ENCODE measurements at places on chromosomes 5 and 9.

GRCh38 chr5:59326596-59326995, 566.9 kb downstream of the PDE4D start:
- no peak for DNase-seq

DNA sequence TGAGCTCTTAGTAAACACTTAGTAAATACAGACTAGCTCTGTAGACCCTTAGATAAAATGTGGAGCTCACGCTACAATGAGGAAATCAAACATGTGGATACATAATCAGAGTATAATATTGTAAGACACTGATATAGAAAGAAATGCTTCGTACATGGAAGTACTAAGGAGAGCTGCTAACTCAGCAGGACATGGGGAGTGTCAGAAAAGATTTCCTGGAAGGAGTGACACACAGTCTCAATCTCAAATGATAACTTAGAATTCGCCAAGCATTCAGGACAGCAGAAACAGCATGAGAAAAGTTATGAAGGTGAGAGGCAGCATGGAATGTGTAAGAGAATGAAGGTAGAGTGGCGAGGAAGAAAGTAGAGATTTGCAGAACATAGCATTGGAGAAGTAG, 80.8 kb downstream of the ZNF622 start:
- no peak for DNase-seq

- no peak for DNase-seq
Measured at GRCh38 chr9:124108216-124108615, 96.6 kb downstream of the LHX2 start.

DNA sequence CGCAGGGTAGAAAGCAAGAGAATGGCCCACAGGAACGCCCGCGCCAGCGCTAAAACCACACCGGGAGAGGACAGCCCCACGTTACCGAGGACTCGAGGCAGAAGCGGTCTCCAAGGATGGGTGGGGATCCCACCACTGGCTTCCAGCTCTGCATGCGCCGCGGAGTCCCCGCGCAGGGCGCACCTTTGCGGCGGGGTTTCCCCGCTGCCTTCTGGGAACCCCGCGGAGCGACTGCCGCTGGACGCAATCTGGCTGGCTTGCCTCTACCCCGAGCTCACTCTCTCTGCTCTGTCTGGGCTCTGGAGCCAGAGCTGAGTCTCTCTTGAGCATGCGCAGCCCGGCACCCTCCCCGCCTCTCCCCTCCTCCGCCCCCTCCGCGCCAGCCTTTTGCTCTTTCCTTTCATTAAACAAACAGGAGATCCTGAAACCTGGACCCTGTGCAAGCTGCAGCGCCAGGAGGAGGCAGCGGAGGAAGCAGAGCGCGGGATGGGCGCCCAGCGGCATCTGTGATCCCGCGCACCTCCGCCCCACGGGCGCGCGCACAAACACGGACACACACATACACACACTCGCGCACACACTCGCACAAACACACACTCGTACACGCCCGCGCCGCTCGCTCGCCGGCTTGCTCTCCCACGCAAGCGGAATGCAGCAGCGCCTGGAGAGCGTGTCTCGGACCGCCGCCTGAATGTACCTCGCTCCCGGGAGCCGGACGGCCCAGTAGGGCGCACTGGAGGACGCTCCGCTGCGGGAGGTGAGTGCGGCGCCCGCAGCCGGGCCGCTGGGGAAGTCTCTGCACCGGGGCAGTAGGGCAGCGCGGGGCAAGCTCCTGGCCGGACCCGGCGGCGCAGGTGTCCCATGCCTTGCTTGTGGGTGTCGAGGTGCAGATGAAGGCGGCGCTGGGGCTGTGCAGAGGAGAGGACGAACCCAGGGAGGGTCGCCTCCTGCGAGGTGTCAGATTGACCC, at the start of gene PLPPR1:
PLPPR1 (plus strand) TSS at position 382 of the 969 bp plus-strand sequence.
- no peak for DNase-seq

GRCh38 chr5:119895066-119895465, 265.7 kb downstream of the FAM170A start:
- no peak for DNase-seq

GRCh38 chr5:31733371-31733770, 94.4 kb downstream of the PDZD2 start:
- DNase-seq: no peak

GRCh38 chr5:177458912-177459350, 12.3 kb downstream of the PRR7 start:
- DNase-seq: no peak

GRCh38 chr9:134328841-134329575, 2.8 kb downstream of the RXRA start:
- DNase-seq: no peak

GRCh38 chr9:34536685-34537084, 13.9 kb upstream of the ENHO start:
- no peak for DNase-seq

DNA sequence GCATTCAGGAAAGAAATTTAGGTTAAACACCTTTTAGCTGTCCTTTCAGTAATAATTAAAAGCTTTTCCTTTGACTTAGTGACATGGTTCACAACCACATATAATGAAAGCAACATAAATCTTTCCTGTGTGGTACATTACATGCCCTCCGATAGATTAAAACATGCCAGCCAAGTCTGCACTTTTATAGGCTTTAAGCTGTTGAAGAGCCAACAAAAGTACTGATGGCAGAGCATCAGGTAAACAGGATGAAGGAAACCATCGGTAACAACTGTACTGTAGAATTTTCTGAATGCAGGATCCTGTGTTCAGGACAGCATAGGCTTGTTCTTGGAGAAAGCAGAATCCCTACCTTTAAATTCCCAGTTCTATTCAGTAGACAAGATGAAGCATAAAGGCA, 226.6 kb downstream of the MLLT3 start:
- DNase-seq: no peak

DNA sequence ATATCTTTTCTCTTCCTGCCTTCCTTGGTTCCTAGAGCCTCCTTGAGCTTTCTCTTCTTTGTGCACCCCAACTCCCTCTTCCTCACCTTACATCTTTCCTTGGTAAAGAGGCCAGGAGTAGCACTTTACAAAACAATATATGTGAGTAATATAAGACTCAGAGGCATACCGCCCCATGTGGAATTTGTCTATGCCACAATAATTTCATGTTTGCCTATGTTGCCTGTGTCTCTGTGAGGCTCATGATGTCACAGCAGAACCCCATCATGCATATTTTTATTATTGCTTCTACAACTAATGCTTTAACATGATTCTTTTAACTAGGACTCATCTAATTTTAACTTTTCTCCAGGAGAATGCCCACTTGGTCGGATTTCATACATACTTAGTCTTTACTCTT, 15.0 kb upstream of the LVRN start:
- DNase-seq: no peak

DNA sequence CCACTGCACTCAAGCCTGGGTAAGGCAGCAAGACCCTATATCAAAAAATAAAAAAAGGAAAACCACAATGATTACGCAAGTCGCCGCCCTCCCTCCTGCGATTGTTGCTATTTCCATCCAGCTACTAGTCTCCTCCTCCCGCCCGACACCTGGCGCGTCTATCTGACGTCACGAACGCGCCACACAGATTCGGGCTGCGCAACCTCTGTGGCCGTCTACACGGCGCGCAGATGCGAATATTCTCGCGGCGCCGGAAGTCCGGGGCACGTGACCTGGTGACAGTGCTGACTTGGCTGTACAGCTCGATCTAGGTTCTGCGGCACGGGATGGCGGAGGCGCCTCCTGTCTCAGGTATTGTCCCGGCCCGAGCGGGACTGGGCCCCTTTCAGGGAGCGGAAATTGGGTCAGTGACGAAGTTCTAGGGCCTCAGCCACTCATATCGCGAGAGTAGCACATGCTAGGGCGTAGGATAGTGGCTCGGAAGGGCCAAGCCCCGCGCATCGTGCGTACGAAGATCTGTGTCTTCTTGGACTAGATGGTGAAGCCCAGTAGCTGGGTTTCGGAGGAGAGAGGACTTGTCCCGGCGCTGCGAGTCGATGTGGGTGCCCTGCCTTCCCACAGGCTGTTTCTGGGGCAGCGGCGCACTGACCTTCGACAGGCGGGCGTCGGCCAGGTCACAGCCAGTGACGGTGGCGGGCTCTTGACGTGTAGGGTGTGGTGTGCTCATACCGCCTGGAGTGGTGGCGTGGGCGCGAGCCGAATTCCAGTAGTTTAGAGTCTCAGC, at the start of gene NFX1:
NFX1 (plus strand) TSS at position 270 of the 784 bp plus-strand sequence; CDS start at position 327, 57 bp downstream.
- DNase-seq: peak; percentile 98

DNA sequence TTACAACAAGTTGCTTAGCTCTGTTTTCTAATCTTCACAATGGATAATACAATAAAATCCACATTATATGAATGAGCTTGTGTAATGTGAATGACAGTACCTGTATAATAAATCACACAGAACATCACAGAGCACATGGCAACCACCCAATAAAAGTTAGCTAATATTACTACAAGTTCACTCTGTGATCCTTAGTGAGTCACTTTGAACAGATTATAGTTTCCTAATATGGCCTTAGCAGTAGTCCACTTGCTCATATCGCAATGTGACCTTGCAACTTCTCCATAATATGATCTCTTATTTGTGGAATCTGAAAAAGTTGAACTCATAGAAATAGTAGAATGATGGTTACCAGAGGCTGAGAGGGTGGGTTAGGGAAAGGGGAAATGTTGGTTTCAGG, 361.3 kb downstream of the PTPRD start:
- no peak for DNase-seq

DNA sequence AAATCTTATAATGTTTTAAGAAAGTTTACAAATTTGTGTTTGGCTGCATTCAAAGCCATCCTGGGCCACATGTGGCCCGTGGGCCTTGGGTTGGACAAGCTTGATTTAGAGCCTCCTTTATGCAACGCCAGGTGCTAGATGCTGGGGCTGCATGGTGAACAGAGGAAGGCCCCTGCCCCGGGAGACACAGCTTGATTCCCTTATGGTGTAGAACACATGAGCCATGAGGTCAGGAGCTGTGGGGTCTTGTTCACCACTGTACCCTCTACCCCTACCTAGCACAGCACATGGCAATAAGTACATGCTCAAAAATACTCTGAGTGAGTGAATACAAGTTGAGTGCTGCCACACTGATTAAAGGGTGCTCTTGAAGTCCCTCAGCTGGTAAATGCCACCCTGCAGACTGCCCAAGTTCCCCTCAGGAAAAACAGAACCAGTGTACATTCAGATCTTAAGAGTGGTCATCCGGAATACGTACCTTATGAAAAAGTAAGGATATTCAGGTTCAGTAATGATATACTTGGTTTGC, 71.9 kb downstream of the ARRDC3 start:
- DNase-seq: no peak

GRCh38 chr9:78486661-78487060, 189.7 kb downstream of the PSAT1 start:
- DNase-seq: no peak

DNA sequence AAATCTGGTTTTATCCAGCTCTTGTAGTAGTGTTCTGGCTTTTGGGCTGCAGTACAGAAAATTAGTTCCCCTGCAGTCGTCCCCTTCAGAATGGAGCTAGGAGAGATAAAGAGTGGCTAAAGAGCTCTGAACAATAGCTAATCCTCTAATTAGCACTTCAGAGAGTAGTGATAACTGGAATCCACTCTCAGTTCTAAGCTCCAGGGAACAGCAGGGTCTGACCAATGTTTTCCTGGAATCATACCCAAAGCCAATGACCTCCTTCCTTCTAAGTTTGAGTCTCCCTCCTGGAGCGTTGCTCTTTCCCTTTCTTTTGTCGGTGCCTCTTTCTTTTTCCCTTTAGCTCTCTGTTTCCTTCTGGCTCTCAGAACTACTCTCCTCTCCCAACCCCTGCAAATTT, 47.4 kb downstream of the MFAP3 start:
- DNase-seq: no peak

- DNase-seq: no peak
Measured at GRCh38 chr5:69048230-69048629, 45.6 kb upstream of the SLC30A5 start.

DNA sequence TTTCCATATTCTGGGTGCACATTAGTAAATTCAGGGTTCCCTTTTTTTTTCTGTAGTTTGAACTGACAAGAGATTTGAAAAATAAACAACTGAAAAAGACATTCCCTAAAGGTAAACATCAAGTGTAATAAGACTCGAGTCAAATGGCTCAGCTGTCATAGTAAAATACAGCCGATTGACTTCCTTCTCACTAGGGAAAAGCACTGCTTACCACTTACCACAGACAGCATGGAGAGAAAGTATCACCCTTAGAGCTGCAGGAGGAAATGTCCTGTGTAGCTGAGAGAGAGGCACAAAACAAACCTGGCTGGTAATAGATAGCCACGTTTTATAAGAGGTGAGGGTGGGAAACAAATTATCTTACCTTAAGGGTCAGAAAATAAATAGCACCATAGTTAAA, 12.1 kb upstream of the DMAC1 start:
- DNase-seq: no peak

DNA sequence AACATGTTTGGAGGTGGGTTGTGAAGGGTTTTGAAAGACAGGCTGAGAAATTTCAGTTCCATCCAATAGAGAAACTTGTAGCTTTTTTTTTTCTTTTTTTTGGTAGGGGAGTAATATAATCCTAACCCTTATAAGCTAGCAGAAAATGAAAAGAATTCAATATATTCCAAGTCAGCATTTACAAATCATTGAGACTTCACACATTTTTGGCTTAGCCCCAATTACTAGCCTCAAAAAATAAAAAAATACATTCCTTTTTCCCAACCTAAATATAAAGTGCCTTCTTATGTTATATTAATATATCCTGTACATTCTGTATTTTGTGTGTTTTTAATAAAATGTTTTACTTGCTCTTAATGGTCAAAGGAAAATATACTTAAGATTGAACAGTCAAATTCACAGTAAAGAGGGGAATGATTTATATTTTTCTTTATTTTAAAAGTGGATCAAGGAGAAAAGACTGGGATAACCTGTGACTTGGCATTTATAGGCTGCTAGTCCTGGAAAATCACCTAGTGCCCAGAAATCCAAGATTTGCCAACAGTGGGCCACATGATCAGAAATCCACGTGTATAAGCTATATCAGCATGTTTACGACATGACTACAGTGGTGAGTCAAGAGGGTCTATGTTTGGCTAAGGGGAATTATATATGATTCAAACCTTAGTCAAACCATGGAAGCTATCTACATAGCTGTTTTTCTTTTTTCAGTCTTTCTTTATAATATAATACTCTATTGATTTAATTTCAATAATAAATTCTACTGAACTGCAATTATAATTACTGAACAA, 14.5 kb downstream of the HACD4 start:
- DNase-seq: no peak

GRCh38 chr5:56607074-56607473, 208.3 kb upstream of the MAP3K1 start:
- DNase-seq: no peak

GRCh38 chr9:78050421-78050820, 18.8 kb upstream of the GNAQ start:
- DNase-seq: no peak

GRCh38 chr9:6827439-6828145, 69.8 kb downstream of the KDM4C start:
- DNase-seq: no peak

GRCh38 chr9:34370335-34370969, 6.2 kb downstream of the MYORG start:
- no peak for DNase-seq

DNA sequence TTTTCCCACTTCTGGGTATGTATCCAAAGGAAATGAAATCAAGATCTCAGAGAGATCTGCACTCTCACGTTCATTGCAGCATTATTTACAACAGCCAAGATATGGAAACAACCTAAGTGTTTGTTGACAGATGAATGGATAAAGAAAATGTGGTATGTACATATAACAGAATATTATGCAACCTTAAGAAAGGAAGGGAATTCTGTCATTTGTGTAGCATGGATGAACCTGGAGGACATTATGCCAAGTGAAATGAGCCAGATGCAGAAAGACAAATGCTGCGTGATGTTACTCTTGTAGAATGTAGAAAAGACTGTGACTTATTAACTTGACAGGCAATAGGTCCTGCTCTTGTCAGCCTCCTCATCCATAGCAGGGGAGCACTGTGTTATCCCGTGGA, 31.4 kb downstream of the PPARGC1B start:
- DNase-seq: no peak

GRCh38 chr5:118236108-118236849, 752.1 kb downstream of the DTWD2 start:
- DNase-seq: no peak
